ENCODE measurements at places on chromosomes 3 and 15.

- no peak for DNase-seq
Observed at GRCh38 chr15:31402511-31403056, 75.9 kb downstream of the KLF13 start.

GRCh38 chr3:50372349-50372748, 13.0 kb upstream of the TMEM115 start:
- DNase-seq, result no peak

GRCh38 chr15:69881302-69881670, 216.4 kb downstream of the TLE3 start:
- no peak for DNase-seq

DNA sequence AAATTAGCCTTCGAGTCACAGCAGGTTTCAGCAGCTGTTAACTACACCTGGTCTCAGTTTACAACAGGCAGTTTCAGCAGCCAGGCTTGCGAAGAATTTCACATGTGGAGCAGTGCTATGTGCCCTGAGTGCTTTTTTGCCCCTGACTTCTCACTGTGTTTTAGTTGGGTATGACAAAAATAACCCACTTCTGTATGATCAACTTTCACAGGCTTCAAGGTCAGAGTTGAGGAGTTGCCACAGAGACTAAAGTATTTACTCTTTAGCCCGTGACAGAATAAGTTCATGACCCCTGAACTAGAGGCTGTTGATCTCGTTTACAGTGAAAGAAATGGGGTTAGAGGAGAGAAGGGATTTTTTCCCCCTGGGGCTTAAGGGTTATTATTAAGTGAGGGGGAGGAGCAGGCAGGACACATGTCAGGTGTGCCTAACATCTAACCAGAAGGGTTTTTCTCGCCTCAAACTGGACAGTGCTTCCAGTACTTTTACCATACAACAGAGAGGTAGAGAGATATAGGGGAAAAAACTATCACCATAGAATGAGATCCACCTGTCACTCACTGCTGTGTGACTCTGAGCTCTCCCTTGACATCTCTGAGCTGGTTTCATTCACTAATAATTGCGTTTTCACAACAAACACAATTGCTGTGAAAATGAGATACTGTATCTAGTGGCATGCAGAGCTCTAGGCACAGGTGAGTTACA, 14.0 kb upstream of the TOPBP1 start:
- DNase-seq, result no peak

DNA sequence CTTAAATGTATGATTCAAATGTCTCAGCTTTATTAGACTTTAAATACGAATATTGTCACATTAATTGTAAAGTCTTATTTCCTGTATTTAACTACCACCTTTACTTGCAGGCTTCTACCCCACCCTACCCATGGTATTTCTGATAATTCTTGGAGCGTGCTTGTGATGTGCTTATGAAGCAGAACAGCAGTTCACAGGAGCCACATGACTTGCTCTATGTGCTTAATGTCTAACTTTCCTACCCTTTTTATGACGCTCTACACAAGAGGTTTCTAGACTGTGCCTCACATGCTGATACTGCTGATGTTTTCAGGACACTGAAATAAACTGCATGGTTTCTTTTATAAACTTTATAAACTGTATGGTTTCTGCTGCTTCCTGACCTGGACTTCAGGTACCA, 553.5 kb upstream of the CCDC54 start:
- DNase-seq, result no peak

GRCh38 chr3:14523792-14524191, 16.4 kb downstream of the GRIP2 start:
- DNase-seq, result no peak

DNA sequence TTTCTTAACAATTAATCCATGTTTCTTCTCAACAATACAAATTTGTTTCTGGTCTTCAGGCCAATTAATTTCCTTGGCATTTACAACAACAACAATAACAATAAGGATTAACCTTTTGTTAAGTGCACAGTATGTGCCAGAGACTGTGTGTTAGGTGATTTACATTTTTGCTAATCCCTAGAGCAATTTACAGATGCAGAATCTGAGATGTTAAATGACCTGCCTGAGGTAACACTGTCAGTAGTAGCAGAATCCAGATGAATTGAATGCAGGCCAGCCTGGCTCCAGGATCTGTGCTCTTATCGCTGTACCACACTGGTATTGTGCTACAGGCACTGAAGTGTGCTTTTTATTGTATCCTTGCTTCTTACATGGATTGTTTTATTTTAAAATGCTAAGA, 122.2 kb downstream of the MEIS2 start:
- DNase-seq, result no peak

DNA sequence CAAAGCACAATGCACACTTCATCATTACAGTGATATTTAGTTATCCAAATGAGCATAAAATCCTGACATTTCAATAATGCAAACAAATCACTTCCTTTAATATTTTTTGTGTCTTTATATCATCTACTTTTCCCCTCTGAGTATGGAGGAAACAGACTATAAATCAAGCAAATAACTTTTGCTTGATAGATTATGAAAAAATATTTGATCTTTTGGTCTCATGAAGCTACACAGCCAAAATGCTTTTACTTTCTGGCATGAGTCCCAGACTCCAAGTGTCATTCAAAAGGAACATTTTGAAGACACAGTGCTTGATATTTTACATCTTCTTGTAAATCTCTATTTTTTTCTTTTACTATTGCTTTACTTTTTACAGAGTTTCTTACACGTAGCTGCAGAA, 215.3 kb upstream of the ROBO1 start:
- no peak for DNase-seq

DNA sequence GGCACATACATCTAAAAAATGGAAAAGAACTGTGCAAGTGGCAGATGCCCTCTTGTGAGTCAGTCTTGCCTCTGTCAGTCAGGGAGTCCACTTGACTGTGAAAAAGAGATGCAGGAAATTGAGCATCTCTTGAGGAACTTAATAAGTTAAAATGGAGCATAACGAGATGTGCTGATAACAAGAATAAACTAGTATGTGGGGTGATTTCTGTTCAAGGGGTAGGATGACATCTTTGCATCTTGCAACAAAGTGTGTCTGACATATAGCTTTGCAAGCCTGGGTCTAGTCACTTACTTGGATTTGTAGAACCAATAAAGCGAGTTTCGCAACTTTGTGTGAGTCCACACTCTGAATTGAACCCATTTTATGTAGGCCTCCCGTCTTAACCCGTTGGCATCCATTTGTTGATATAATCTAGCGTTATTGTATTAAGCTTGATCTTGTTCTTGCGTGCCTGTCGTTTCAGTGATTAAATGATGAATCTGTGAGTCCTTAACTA, 2.2 kb downstream of the USP3 start:
- no peak for DNase-seq

DNA sequence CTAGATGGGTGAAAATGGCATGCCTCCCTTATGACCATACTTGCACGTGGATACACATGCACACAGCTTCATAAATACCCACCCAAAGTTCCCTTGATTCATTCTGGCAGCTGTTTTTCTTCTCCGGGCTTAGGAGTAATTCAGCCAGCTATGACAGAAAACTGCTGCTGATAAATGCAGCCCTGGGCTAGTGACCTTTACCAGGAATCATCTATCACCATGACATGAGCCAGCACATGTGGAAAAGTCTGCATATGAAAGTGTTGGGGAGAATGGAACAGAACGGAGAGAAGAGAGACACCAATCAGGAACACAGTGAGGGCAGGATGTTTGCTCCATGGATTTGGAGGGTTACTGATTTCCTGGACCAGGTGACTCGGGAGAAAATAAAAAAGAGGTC, 706.3 kb downstream of the PDCD6IP start:
- DNase-seq, result no peak

- DNase-seq, result no peak
Observed at GRCh38 chr15:85620690-85621049, 174.1 kb downstream of the KLHL25 start.

DNA sequence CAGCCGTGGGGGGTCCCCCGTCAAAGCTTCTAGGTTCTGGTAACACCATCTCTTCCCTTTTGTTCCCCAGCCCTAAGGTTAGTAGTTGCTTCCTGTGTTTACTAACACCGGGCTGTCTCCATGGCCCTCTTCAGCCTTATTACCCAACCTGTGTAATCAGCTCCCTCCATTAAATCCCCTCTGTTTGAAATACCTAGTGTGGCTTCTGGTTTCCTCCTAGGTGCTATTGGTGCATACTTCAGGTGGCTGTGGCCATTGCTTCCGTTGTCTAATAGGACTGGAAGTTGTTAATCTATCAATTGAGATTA, 35.3 kb downstream of the MOBP start:
- DNase-seq, result no peak

- no peak for DNase-seq
Observed at GRCh38 chr3:80771085-80771484, 990.4 kb downstream of the GBE1 start.

GRCh38 chr3:105199217-105199616, 167.5 kb upstream of the ALCAM start:
- DNase-seq, result no peak

- DNase-seq, result no peak
Observed at GRCh38 chr15:84898761-84899160, 14.3 kb downstream of the SLC28A1 start.

GRCh38 chr15:62020576-62021160, 39.6 kb downstream of the VPS13C start:
- DNase-seq, result no peak

- no peak for DNase-seq
Observed at GRCh38 chr3:127473244-127474024, 117.1 kb downstream of the TPRA1 start.

DNA sequence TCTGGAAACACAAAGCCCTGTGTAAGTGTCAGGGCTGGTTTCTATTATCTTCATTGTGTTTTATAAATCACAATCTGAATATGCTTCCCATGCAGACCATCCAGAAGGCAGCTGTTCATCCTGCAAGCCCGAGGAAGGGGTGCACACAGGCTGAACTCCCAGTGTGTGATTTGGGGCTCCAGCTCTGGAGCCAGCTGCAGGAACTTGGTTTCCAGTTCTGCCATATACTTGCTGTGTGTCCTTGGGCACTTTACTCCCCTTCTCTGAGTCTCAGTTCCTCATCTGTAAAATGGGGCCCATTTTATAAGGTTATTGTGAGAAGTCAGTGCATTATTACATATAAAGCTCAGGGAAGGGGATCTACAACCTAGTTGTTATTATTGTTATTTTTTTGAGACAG, 22.6 kb downstream of the CYP8B1 start:
- DNase-seq, result no peak

- DNase-seq, result no peak
Observed at GRCh38 chr15:44780608-44781007, 44.3 kb downstream of the TRIM69 start.

Measured in stimulated activated CD4-positive, alpha-beta T cell treated with anti-CD3 and anti-CD28 coated beads, Interleukin-12 subunit alpha, Interleukin-12 subunit beta, amount 100 ng/mL, for 4 hours (primary cell).